ENCODE measurements at places on chromosomes 5 and 9.

- no peak for DNase-seq
These were observed 56.4 kb upstream of the TMC1 start for GRCh38 chr9:72464857-72465592.

DNA sequence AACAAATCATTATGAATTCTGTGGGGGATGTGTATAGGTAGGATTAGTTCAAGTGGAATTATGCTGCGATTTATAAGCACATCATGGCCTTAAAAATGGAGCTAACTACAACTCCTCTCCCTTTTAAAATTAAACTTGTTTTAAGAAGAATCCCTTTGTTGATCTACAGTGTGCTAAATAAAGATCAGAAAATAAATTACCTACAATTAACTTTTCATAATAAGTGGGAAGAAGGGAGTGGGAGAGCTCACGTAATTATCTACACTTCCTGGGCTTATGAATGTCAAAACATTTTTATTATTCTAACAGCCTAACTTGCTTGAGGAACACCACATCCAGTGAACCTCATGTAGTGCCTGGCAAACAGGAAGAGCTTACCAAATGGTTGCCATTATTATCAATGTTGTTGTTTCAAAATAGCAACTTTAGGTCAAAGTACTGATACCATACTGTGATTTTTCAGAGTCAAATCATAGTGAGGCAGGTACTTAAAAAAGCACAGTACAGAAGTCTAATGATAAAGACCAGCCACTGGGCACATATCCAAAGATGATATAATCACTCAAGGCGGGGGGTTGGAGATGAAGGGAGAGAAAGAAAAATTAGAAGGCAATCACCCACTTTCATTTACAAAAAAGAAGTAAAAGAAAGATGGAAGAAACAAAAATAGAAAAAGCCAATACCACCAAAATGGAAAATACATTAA, 174.0 kb downstream of the RAPGEF6 start:
- no peak for DNase-seq

GRCh38 chr5:151772846-151773561, 1.2 kb downstream of the G3BP1 start:
- no peak for DNase-seq

- DNase-seq = no peak
These were observed 36.6 kb downstream of the FAM240B start for GRCh38 chr9:38683336-38683735.

DNA sequence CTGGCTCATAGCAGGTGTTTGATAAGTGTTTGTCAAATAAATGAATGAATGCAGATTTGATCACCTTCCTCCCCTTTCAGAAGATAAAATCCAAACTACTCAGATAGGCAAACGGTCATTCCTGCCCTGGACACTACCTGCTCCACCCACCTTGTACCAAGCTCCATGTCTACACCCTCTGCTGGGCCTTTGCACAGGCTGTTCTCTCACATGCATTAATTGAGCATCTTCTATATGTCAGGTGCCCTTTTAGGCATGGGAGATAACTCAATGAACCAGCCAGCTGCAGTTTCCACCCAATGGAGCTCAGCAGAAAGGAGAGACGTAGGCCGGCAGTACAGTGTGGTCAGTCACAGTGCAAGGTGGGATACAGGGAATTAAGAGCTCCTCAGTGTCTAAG, 102.3 kb upstream of the CPEB4 start:
- no peak for DNase-seq

DNA sequence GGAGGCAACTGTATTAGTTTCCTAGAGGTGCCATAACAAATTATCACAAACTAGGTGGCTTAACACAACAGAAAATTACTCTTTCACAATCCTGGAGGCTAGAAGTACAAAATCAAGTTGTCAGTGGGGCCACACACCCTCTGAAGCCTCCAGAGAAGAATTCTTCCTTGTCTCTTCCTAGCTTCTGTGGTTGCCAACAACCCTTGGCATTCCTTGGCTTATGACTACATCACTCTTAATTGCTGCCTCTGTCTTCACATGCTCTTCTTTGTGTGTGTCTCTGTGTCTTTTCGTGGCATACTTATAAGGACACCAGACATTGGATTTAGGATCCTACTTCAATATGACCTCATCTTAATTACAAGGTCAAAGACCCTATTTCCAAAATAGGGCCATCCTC, 327.5 kb downstream of the CHSY3 start:
- DNase-seq = no peak

DNA sequence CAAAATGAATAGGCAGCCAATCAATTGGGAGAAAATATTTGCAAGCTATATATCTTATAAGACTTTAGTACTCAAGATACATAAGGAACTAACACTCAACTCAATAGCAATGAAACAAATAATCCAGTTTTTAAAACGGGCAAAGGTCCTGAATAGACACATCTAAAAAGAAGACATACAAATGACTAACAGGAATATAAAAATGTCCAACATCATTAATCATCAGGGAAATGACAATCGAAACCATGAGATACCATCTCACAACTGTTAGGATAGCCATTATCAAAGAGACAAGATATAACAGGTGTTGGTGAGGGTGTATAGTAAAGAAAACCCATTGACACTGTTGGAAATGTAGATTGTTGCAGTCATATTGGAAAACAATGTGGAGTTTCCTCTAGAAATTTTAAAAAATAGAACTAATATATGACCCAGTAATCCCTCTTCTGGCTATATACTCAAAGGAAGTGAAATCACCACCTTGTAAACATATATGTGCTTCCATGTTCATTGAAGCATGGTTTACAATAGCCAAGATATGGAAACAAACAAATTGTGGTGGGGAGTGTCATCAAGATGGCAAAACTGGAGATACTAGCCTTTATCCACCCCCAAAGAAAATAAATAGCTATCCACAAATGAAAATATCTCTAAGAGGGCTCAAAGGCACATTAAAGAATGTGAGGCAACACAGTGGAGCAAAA, 13.9 kb upstream of the BTNL3 start:
- no peak for DNase-seq

DNA sequence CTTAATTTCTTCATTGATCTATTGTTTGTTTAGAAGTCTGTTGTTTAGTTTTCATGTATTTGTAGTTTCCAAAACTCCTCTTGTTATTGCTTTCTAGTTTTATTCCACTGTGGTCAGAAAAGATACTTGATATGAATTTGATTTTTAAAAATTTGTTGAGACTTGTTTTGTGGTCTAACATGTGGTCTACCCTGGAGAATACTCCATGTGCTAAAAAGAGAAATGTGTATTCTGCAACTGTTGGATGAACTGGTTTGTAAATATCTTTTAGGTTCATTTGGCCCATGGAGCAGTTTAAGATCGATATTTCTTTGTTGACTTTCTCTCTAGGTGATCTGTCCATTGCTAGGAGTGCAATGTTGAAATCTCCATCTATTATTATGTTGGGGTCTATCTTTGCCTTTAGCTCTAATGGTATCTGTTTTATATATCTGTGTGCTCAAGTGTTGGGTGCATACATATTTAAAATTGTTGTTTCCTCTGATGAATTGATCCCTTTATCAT, 150.6 kb upstream of the ATP10B start:
- no peak for DNase-seq

- no peak for DNase-seq
These were observed 32.9 kb downstream of the FGD3 start for GRCh38 chr9:92980085-92980745.

DNA sequence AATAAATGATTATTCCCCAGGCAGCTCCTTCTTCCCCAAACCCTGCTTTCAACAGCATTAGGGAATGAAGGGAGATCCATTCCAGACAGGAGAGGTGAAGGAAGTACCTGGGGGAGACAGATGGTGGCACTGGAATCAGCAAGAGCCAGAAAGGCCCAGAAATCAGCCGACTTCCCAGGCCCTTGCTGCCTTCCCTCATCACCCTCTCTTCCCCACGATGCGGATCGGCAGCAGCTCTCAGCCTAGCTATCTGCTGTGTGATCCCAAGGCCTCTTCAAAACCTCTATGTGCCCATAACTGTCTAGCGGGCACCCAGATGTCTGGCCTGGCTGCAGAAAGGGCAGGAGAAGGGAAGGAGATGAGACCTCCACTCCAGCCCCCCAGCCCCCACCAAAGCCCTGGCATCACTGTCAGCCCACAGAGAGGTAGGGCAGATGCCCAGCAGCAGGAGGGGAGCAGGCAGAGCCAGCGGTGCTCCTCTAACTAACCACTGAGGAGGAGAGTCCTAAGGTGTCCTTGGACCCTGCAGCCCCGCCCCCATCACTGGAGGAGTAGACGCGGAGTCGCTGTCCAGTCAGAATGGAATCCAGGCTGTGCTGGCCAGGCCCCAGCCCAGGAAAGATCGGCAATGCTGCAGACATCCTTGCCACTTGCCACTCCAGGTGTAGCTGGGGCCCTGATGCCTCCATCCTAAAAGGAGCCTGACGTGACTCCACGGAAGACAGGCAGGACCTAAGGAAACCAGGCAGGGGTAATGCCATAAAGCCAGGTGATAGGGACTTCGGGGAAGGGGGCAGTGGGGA, 12.7 kb downstream of the CNTFR start:
- no peak for DNase-seq

DNA sequence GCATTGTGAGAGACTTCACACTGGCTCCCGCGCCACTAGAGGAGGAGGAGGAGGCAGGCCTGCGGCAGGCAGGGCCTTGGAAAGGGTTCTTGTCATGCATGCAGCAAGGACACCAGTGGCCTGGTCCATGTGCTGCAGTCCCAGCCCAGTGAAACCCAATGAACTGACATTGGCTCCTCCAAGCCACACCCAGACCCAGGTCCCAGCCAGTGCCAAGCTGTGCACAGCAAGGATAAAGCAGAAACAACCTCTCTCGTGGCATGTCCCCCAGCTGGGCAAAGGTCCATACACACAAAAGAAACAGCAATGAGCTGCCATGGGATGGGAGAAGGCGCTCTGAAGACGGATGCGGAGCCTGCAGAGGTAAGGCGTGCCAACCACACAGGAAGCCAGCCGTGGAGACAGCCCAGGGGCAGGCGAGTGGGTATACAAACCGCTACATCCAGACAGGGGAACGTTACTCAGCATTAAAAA, 89.2 kb downstream of the SEMA4D start:
- DNase-seq = no peak

DNA sequence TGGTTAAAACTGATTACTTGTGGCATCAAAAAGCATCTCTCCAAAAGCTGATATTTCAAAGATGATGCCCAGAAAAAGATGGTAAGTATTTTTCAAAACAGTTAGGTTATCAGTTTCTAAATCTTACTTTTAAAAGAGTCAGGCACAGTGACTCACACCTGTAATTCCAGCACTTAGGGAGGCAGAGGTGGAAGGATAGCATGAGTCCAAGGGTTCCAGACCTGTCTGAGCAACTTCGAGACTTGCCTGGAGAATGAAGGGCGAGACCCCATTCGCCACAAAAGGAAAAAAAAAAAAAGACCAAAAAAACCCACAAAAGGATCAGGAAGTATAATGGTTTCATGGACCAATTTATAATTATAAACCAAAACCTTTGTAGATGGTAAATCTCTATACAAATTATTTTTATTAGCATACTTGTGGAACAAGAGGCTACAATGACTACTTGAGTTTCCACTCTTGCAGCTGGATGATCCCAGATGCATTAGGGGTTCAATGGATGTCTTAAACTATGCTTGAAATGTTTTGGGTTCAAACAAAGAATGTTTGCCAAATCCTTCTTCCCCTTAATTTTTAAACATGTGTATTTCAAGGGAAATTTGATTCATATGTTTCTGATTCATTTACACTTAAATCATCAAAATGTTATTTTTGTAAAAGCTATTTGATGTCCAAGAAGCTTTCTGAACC, 96.1 kb downstream of the ADAMTSL1 start:
- DNase-seq = no peak

- DNase-seq = no peak
These were observed 75.2 kb upstream of the FREM1 start for GRCh38 chr9:14985419-14985818.

- DNase-seq = no peak
These were observed 553.2 kb downstream of the DTWD2 start for GRCh38 chr5:118435131-118435530.

GRCh38 chr5:131252824-131253171, 11.1 kb upstream of the CDC42SE2 start:
- no peak for DNase-seq

DNA sequence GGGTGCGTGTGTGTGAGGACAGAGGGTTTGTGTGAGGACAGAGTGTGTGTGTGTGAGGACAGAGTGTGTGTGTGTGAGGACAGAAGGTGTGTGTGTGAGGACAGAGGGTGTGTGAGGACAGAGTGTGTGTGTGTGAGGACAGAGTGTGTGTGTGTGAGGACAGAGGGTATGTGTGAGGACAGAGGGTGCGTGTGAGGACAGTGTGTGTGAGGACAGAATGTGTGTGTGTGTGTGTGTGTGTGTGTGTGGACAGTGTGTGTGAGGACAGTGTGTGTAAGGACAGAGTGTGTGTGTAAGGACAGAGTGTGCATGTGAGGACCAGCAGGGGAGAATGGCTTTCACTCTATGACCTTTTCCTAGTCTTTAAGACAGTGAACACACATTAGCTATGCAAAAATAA, 63.1 kb upstream of the UBAC1 start:
- DNase-seq = no peak

DNA sequence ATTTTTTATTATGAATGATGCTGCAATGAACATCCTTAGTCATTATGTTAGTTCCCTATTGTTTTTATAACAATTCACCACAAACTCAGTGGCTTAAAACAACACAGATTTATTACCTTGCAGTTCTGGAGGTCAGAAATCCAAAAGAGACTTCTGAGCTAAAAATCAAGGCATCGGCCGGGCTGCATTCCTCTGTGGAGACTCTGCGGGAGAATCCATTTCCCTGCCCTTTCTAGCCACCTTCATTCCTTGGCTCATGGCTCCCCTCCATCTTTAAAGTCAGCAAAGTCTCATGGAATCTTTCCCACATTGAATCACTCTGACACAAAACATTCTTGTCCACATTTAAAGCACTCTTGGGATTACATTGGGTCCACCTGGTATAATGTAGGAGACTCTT, 38.6 kb downstream of the SNX18 start:
- DNase-seq = no peak

DNA sequence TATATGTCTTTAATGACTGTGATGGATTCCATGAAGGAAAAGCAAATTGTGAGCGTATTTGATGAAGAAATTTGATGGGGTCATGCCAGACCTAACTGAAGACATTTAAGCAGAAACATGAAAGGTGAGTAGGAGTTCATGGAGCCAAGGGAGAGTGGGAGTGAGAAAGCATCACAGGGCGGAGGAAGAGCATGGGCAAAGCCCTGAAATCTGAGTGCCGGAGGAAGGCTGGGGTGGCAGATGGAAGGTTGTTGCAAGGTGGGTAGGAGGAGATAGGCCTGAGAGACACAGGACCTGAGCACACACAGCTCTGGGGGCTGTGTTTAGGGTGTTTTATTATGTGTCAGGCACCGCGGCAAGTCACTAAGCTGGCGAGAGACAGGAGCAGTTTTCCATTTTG, 100.3 kb upstream of the SPOCK1 start:
- no peak for DNase-seq

- DNase-seq = no peak
These were observed 65.4 kb upstream of the TNFSF8 start for GRCh38 chr9:114995681-114996221.
